ENCODE measurements at places on chromosomes 1 and 21.

- no peak for DNase-seq
These were observed 187.5 kb upstream of the PLXNA2 start for GRCh38 chr1:208431721-208432120.

GRCh38 chr1:154801234-154802011, 68.7 kb downstream of the KCNN3 start:
- DNase-seq, result no peak

DNA sequence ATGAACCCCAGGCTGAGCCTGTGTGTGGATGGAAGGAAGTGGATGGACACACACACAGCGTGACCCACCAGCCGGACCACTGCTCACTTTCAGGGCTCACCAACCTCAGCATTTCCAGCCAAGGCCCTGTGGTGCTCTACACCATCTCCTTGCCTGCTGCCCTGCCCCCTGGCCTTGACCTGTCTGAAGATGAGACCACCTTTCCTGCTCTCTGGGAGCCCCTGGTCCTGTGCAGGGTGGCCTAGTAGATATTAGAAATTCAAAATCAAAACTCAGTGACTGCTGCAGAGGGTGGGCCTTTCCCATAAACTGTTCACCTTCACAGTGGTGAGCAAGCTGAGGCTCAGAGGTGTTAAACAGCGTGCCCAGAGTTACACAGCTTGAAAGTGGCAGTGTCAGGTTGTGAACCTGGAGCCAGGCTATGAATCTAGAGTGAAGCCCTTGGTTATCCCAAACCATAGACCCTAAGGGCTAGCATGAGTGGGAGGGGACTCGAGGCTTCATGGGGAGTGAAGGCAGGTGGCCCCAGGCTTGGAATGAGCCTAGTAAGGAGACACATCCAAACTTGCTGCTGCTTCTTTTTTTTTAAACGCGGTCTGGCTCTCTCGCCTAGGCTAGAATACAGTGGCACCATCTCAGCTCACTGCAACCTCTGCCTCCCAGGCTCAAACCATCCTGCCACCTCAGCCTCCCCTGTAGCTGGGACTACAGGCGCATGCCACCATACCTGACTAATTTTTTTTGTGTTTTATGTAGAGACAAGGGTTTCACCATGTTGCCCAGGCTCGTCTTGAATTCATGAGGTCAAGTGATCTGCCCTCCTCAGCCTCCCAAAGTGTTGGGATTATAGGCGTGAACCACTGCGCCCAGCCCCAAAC, 41.5 kb downstream of the MAN1C1 start:
- DNase-seq, result no peak

GRCh38 chr1:155640367-155640766, 30.3 kb downstream of the MSTO1 start:
- no peak for DNase-seq

DNA sequence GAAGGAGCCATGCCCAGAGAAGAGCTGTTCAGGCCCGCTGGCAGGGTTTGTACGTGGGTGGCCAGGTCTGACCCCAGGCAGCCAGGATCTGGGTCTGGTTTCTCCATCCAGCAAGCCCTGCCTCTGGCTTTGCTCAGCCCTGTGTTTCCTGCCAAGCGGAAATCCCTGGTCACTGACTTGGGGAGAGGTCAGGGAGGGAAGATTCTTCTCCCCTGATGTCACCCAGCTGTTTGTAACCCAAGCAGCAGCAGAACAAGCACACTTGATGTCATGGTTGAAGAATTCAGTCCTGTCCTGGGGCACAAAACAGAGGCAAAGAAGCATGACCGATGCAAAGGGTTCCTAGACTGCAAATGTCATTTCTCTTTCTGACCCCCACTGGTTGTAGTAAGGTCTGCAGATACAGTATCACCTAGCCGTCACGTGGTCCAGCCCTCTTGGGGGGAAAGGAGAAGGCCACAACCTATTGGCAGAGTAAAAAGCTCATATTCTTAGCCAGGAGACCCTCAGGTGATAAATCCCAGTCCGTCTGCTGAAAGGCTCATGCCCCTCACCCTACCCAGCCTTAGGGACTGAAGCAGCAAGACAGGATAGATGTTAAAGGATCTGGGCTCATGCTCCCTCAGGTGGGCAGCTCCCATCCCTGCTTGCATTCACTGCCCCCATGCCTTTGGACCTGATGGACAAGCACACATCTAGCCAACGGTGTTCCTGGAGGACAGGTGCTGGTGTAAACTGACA, 120.9 kb downstream of the SYT2 start:
- no peak for DNase-seq

DNA sequence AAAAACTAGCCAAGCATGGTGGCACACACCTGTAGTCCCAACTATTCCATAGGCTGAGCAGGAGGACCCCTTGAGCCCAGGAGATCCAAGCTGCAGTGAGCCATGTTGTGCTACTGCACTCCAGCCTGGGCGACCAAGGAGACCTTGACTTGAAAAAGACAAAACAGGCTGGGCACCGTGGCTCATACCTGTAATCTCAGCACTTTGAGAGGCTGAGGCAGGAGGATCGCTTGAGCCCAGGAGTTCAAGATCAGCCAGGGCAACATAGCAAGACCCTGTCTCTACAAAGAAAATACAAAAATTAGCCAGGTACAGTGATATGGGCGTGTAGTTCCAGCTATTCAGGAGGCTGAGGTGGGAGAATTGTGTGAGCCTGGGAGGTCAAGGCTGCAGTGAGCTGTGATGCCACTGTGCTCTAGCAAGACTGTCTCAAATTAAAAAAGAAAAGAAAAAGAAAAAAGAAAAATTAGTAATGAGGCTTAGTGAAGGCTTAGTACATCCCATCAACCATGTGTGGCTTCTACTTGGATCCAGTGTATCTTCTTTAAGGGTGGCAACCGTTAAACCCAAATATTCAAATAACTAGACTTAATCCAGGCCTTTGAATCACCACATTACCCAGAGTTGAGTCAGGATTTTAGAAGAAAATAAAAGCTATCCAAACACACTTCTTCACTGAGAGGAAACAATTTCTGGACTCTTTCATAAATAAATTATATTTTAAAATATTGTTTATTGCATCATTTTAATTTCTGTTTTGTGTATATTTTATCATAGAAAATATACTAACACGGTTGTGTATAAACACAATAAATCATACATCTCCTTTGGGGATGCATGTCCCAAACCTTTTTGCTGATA, 74.3 kb upstream of the RAB4A start:
- DNase-seq, result no peak

- peak; percentile 43 for DNase-seq
These were observed 25.9 kb downstream of the PCNX2 start for GRCh38 chr1:233269656-233270055.

DNA sequence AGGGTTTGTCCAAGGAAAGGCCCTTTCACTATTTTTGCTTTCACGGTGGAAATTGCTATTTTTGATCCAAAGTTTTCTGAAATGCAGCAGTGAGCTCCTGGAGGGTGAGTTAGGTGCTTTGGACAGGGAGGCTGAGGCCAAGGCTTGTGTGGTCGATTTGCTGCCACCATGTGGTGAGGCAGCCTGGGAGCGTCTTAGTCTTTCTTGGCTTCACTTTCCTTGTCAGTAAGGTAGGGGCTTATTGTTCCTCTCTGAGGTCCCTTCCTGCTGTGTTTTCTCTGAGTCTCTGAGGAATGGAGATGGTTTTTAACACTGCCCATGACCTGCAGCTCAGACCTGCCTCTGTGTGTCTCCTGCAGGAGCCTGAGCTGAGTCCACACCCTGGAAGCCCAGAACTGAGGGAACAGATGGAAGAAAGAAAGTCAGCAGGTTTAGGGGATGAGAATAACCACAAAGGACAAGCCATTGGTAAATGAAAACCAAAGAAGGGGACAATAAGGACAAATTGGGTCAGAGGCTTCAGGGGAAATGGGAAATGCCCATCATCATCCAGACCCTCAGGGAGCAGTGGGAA, 20.1 kb upstream of the S100A10 start:
- DNase-seq, result peak; percentile 77

DNA sequence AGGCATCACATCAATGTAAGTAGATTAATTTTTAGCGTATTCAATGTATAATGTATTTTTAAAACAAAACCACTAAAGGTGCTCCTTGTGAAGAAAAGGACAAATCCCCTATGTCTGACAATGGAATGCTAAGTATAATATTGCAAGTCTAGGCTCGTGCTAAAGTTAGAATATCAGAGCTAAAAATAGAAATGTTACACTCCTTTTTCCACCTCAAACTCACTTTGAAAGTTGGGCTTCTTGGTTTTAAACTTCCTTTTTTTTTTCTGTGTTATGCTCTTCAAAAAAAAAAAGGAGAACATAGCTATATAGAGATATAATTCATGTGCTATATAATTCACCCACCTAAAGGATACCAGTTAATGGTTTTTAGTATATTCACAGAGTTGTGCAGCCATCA, 3.6 kb upstream of the SERBP1 start:
- DNase-seq, result peak; percentile 3

DNA sequence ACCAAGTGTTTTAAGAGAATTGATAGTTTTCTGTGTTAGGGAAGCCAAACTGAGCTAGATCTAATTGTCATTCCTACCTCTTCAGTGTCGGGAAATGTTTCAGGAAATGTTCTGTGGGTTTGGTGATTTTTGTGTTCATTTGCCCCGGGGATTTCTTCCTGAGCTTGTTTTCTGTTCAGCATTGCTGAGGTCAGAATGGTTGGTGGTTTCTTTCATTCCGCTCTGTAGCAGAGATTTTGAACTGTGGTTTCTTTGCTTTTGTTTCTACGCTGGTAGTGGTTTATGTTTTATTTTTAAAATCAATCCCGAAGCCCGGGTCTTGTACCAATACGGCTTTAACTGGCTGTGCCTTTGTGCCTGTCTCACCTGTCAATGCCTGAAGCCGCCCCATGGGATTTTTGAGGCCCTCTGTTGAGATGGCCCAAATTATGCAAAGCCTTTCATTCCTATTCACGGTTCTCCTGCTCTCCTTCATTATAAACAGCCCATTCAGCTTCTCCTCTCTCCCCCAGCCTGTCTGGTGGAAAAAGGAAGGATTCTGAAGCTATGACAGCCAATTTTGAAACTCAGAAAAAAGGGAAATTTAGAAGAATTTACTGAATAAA, 417.2 kb upstream of the KAZN start:
- DNase-seq, result no peak

GRCh38 chr21:39363607-39364555, 15.0 kb upstream of the HMGN1 start:
- DNase-seq, result no peak

- peak; percentile 59 for DNase-seq
These were observed 24.8 kb downstream of the IVNS1ABP start for GRCh38 chr1:185292237-185292636.

GRCh38 chr1:119831027-119831426, 19.8 kb upstream of the REG4 start:
- no peak for DNase-seq

DNA sequence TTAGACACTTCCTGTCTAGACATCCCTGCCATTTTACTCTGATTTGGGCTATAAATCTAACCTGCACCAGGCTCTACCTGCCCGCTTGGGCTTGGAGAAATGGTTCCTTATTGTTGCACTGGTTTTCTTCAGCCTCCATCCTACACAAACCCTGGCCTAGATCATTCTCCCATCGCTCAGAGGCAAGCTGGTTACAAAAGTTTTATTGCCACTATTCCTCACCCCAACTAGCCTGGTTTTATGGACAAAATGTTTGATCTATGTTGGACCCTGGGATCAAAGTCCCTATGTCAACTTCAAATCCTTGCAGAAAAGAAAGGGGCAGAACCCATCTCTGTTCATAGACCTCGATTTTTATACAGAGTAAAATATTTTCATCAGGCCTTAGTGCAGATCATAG, 31.5 kb upstream of the MTF2 start:
- no peak for DNase-seq

DNA sequence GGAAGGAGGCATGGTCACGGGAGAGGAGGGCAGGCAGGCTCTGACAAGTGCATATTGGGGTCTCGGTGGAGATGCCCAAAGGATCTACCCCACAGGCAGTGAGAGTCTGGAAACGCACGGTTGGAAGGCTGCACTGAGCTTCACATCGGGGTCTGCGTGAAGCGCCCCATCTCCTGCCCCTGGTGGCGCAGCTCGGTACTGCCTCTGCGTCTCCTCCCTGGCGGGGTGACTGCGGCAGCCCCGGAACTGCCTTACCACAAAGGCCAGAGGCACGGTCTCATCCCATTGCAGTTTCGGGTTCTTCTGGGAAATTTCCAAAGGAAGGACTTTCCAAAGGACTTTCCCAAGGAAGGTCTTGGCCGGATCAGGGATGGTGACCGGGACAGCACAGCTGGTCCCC, 69.2 kb upstream of the AJAP1 start:
- DNase-seq, result peak; percentile 29

GRCh38 chr1:66778969-66779368, 22.1 kb downstream of the INSL5 start:
- no peak for DNase-seq

DNA sequence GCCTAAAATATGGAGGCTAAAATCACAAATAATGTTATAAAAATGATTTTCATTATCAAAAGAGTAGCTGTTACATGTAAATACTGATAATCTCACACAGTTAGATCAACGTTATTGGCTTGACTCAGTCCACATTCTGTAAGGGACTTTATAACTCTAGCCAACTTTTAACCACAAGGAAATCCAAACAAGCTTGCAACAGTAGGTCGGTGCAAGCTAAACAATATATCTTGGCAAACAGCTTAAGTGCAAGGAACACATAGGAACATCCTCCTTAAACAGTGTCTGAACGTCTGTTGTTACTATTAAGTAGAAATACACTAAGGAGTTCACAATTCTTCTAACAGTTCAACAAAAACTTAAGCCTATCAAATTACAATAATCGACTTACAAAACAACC, 126.7 kb downstream of the EIF4G3 start:
- no peak for DNase-seq

- no peak for DNase-seq
These were observed 28.2 kb downstream of the CD34 start for GRCh38 chr1:207882692-207883091.

DNA sequence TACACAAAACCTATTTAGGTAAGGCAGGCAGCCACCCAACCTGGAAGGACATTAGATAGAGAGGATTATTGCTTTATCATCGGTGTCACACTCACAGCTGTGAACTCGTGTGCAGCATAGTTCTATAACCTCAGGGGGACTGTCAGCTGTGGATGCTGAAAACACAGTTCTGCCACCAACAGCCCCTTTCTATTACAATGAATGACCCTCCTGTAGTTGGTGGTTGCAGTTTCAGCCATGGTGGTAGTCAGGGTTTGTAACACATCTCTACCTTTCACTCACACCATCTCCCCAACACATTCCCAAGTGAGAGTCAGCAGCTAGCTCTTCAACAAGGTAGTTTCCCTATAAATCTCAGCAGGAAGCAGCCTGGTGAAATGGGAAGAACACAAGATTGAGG, 136.8 kb downstream of the ZC3H11B start:
- DNase-seq, result no peak

- no peak for DNase-seq
These were observed 69.0 kb upstream of the MARK1 start for GRCh38 chr1:220458936-220459335.

GRCh38 chr21:26806801-26807295, 38.4 kb downstream of the ADAMTS1 start:
- DNase-seq, result no peak

GRCh38 chr1:9080705-9081291, 11.4 kb upstream of the SLC2A5 start:
- DNase-seq, result peak; percentile 86

DNA sequence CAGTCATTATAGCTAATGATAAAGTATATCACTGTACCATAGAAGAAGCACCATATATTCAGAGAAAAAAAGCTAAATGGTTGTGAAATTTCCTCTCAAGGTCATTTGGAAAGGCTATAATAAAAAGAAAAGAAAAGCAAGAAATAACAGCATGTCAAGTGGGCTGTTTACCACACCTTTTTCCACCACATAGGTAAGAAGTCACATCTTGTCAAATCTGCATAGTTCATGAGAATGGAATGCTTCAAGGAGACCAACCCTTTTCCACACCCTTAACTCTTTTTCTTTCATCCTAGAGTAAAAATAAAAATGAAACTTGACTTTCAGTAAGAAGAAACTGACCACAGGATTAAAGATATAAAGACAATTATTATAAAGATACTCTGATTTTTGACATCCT, 91.2 kb downstream of the ATP6V1G3 start:
- DNase-seq, result no peak

Data from suppressor macrophage (primary cell).